ENCODE measurements at places on chromosomes 16 and 17. TPM values are rescaled to one million over a fixed set of nuclear protein-coding genes. Genes with fewer than 3 reads are reported as not detected.

CA10 gene
- not detected for total RNA-seq

SULT1A4 gene
- total RNA-seq, result 2.1 TPM

SPNS3 gene
- total RNA-seq, result not detected

CNOT1 gene
- total RNA-seq, result 184 TPM

COL1A1 gene
- 10.5 TPM for total RNA-seq

CES1 gene
- 0.26 TPM for total RNA-seq

KAT2A gene
- 10.3 TPM for total RNA-seq

HEXD gene
- 8.2 TPM for total RNA-seq

DNAH3 gene
- 0.26 TPM for total RNA-seq

ZFPM1 gene
- 1.7 TPM for total RNA-seq

CEMP1 gene
- total RNA-seq, result not detected

CDRT15L2 gene
- not detected for total RNA-seq

GNG13 gene
- not detected for total RNA-seq

MT1G gene
- total RNA-seq, result not detected

CBFA2T3 gene
- total RNA-seq, result 0.26 TPM

HIC1 gene
- 0.64 TPM for total RNA-seq

FGF11 gene
- total RNA-seq, result 12.4 TPM

OR3A3 gene
- not detected for total RNA-seq

PPP1R27 gene
- not detected for total RNA-seq

TP53TG3B gene
- not detected for total RNA-seq

RAB26 gene
- total RNA-seq, result 0.90 TPM

RBBP6 gene
- 13.6 TPM for total RNA-seq

TBC1D3E gene
- 0.77 TPM for total RNA-seq

AANAT gene
- total RNA-seq, result not detected

CLEC10A gene
- total RNA-seq, result not detected

IKZF3 gene
- under 0.01 TPM for total RNA-seq

MT1E gene
- 60.8 TPM for total RNA-seq

CLEC3A gene
- total RNA-seq, result not detected

TP53TG3 gene
- not detected for total RNA-seq

OMG gene
- total RNA-seq, result not detected

TNP2 gene
- not detected for total RNA-seq

CA5A gene
- not detected for total RNA-seq

C17orf67 gene
- 0.64 TPM for total RNA-seq

HBA1 gene
- not detected for total RNA-seq

RAB37 gene
- 0.38 TPM for total RNA-seq

ATP2C2 gene
- 32.1 TPM for total RNA-seq

CMTM1 gene
- 0.38 TPM for total RNA-seq

CDC27 gene
- 64.9 TPM for total RNA-seq

SLC13A2 gene
- total RNA-seq, result not detected

GP2 gene
- not detected for total RNA-seq

SAMD14 gene
- total RNA-seq, result 0.26 TPM

TSPOAP1 gene
- 0.26 TPM for total RNA-seq

DNAI2 gene
- total RNA-seq, result not detected

HOXB13 gene
- not detected for total RNA-seq

RNF213 gene
- 46.2 TPM for total RNA-seq
